ENCODE measurements at places on chromosomes 5 and 9.

GRCh38 chr9:106456581-106456980 is 406.4 kb upstream of the ZNF462 start:
- DNase-seq = no peak

DNA sequence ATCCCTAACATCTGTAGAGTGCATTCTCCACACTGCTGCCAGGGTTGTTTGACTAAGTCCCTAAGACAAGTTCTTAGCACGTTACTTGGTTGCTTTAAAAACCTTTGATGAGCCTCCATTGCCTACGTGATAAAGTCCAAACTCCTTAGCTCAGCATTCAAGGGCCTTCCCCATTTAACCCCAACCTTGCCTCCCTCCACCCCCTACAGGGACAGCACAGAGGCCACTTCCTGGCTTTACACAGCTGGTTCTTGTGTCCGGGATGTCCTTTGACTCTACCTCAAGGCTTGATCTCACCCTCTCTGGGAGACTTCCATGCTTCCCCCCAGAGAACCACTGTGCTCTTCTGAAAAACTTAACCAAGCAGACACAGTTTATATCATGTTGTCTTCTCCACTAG is 29.4 kb downstream of the FAM240B start:
- DNase-seq = no peak

DNA sequence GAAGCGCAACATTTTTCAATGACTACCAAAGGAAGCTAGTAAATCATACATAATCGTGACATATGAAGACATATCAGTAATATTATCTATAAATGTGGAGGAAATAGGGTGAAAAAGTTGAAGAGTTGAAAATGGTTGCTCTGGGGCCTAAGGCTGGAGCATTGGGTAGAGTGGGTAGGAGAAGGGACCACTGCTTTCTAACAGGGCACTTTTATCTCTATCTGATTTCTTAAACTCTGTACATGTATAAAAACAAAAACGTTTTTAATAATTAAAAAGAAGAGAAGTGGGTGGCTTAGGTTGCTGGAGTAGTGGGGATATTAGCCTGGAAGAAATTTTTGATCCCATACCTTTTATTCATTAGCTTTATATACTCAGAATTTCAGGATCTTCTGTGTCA is 44.2 kb upstream of the ITGA1 start:
- no peak for DNase-seq

- DNase-seq = no peak
Observed at GRCh38 chr9:87372356-87372851, 125.3 kb upstream of the DAPK1 start.

DNA sequence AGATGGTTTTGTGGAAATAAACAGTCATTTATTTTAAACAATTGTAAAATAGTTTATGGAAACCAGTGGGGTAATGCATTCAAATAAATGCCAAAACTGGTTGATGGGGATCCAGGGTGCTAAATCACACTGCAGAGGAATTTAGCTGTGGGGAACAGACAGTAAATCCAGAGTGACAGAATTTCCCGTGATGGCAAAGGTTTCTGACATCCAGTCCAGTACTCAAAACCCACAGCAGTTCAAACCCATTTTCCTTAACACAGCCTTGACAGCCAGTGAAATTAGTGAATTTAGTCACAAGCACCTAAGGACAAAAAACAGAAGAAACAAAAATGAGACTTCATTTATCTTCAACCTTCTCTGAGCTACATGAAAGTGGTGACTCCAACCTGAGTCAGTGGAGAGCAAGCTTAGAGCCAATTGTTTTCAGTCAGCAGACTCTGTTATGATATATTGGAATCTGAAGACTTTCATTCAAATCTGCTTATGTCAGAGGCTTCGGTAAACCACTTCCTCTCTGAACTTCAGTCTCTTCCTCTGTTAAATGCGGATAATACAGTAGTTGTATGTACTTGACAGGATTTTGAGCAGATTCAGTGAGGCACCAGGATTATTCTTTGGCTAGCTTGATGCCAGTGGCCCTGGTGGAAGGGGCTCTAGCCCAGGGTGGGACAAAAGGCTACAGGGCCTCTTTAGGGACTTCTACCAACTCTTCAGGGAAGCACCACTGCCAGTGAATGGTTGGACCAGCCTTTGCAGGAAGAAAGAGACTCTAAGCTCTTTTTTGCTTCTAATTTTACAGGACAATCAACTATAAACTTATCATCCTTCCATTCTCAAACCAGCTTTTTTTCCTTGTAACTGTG is 185.3 kb downstream of the MAPKAP1 start:
- DNase-seq = no peak

DNA sequence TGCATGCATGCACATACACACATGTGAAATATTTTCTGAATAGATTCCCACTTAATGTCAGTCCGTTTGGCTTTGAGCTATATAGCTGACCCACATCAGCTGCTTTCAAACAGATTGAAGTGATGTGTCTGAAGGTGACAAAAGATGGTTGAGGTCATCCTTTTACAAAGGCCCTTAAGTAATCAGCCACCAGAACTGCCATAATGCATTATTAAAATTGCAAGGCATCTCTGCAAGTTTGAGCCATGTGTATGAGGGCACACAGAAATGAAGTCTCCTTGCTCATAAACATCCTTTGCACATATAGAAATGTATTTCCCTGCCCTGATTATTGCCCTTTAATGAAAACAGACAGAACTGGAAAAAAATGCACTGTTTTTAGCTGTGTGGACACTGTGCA is 1043.0 kb upstream of the C9orf72 start:
- no peak for DNase-seq

DNA sequence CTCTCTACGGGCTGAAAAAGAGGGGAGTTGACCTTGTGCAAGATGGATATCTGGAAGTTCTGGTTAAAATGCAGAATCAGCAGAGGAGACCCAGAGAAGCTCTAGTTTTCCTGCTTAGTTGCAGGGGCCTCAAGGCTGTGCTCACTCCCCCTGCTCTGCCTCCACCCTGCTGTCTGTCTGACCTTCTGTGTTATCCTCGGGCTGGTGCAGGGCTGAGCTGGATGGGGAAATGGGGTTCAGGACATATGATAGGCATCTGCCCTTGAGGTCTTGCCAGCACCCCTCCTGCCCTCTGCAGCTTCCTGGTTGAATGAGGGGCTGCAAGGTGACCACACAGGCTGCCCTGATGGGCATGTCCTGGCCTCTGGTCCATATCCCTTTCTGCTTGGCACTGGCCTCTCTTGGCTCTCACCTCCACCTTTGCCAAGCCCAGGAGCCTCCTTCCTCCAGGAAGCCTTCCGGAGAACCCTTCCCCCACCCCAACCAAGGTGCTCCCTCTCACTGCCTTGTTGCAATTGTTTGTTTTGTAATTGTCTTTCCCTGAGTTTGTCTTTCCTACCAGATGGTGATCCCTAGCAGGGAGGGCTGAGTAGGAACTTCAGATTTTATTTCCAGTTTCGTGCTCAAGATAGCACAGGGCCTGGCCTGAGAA is 1.3 kb downstream of the TMEM268 start:
- DNase-seq = no peak

GRCh38 chr9:30900706-30901105 is 1483.7 kb upstream of the ACO1 start:
- DNase-seq = no peak

DNA sequence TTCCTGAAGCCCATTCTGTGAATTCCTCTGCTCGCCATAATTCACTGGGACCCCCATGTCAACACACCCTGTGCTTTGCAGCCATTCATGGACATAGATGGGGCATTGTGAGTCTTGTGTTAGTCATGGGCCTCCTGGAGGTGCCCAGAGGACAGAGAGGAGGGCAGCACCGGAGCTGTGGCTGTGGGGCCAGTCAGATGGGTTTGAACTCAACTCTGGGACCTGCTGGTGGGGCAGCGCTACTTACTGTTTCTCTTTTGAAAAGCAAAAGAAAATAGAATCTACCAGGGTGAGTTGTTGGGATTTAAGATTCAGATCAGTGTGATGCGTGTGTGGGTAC is 11.3 kb upstream of the EXOC3 start:
- DNase-seq = no peak

GRCh38 chr5:110414360-110414759 is 312.1 kb downstream of the TMEM232 start:
- DNase-seq = no peak

- no peak for DNase-seq
Observed at GRCh38 chr5:73663161-73663859, 37.3 kb downstream of the ARHGEF28 start.

- DNase-seq = no peak
Observed at GRCh38 chr9:106228861-106229260, 534.5 kb downstream of the TMEM38B start.

- no peak for DNase-seq
Observed at GRCh38 chr5:170388818-170389549, at the start of gene KCNMB1. TSS of gene KCNMB1 (minus strand) at chr5:170389367. CDS start at chr5:170385447, 3,920 bp downstream.

- DNase-seq = peak; percentile 30
Observed at GRCh38 chr5:172714491-172715420, 56.2 kb downstream of the DUSP1 start.

DNA sequence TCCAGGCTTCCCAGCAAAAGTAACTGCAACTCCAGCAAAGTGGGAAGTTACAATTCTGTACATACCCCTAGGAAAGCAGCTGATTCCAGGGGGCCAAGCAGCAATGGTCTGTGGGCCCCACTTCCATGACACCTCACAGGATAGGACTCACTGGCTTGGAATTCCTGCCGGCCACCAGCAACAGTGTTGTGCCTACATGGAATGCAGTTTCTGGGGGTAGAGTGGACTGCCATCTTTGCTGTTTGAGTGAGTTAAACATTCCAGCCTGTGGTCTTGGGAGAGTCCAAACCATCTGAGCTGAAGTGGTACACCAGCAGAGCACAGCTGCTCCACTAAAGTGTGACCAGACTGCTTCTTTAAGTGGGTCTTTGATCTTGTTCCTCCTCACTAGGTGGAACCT is 13.4 kb upstream of the FBN2 start:
- DNase-seq = no peak

DNA sequence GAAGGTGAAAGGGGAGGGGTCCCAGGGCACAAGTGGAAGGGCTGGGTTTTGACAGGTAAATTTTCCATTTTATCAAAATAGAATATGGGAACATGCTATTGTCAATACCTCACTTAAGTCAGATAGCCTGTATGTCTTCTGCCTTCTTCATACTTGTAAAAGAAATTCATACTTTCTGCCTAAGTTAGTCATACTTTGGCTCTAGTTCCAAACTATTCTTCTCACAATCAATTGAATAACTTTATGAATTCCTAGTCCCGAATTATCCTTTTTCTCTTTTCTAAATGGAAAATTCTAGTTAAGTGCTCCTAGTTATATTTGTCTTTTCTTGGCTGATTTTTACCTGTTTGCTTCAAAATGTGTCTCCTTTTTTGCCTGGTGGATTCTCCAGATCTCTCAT is 271.4 kb downstream of the CSNK1G3 start:
- no peak for DNase-seq

- DNase-seq = no peak
Observed at GRCh38 chr9:92425474-92425873, 1.2 kb upstream of the OMD start.

DNA sequence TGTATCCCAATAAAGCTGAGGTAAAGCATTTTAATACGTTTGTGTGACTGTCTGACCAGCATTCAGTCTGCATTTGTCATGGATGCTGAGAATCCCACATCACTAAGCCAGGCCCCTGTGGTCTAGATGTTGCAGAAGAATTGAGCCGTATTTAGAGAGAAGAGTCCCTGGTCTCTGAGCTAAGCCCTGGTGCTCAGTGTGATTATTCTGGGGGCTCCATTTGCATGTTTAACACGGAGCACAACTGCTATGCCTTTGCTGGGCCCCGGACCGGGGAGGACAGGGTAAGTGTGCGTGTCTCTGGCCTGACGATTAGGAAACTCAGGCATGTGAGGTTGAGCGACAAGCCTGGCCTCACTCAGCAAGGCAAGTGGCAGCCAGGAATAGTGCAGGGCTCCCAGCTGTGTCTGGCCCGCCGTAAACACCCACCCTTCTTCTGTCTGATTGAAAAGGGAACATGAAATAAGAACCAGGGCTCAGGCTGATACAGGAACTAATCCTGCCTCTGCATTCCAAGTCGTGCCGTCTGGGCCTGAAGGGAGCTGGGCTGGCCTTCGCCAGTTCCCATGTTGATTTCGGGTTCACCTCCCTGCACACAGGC is 22.3 kb downstream of the FAM78A start:
- DNase-seq = no peak

DNA sequence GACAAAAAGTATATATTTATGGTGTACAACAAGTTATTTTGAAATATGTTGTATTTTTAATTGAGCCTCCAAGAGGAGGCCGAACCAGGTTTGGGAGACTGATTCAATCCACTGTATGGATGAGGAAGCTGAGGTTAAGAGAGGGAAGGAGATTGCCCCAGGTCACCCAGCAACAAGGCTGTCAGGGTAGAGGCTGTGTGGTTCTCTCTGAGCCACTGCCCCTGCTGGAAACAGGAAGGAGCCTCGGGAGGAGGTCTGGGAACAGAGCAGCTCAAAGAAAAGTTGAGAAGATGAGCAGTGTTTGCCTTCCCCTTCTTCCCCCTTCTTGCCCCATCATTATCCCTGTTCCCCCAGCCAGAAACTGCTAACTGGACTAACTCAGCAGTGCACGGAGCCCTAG is 6.6 kb upstream of the FAT2 start:
- no peak for DNase-seq
